ENCODE measurements at places on chromosomes 4 and X.

GRCh38 chr4:153248641-153249198, 44.5 kb downstream of the TRIM2 start:
- DNase-seq, result no peak
- H3K27ac ChIP-seq, result peak overlapping the region; percentile 79
- H3K27me3 ChIP-seq, result no peaks in the 10 kb centered on the region
- H3K4me1 ChIP-seq, result peaks cover 25% of the 10 kb centered on the region

GRCh38 chr4:67522851-67523671, 22.2 kb downstream of the CENPC start:
- peak overlapping the region; percentile 96 for H3K27ac ChIP-seq
- H3K4me3 ChIP-seq, result peak overlapping the region; percentile 62
- H3K27me3 ChIP-seq, result no peaks in the 10 kb centered on the region

GRCh38 chr4:168868044-168868781, 141.8 kb downstream of the CBR4 start:
- no peak for DNase-seq
- no peaks in the 10 kb centered on the region for H3K36me3 ChIP-seq
- peaks cover 21% of the 10 kb centered on the region for H3K4me1 ChIP-seq
- H3K27ac ChIP-seq, result peak overlapping the region; percentile 68
- H3K4me3 ChIP-seq, result no peak overlapping the region

DNA sequence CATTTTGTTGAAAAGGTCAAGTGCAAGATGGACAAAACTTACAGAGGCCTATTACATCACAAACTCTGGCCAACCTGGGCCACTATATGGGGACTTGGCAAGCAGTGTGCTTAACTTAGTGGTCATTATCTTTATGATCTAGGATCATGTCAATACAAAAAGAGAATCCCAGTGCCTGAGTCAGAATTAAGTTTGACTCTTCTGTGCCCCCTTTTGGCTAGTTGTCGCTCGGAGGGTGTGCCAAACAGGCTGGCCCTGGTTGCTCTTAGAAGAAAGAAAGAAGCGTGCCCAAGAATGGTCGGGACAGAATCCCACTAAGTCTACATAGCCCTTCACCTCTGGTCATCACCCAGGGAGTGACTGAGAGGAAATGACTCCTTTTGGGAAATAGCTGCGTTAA, 100.1 kb downstream of the EIF4E start:
- peak; percentile 48 for DNase-seq
- H3K4me3 ChIP-seq, result no peak overlapping the region
- H3K27ac ChIP-seq, result no peak overlapping the region
- no peaks in the 10 kb centered on the region for H3K36me3 ChIP-seq
- peaks cover 4% of the 10 kb centered on the region for H3K4me1 ChIP-seq

- H3K36me3 ChIP-seq, result no peaks in the 10 kb centered on the region
- no peak overlapping the region for H3K27ac ChIP-seq
- DNase-seq, result no peak
- no peaks in the 10 kb centered on the region for H3K4me1 ChIP-seq
These were observed 270.8 kb downstream of the GRIA3 start for GRCh38 chrX:123454712-123455431.

GRCh38 chrX:47248576-47248975, 15.8 kb downstream of the USP11 start:
- no peak overlapping the region for H3K27ac ChIP-seq
- peaks cover 24% of the 10 kb centered on the region for H3K4me1 ChIP-seq
- H3K27me3 ChIP-seq, result peaks cover 35% of the 10 kb centered on the region
- peaks cover 37% of the 10 kb centered on the region for H3K36me3 ChIP-seq
- DNase-seq, result no peak

- no peak overlapping the region for H3K27ac ChIP-seq
- peaks cover 43% of the 10 kb centered on the region for H3K4me1 ChIP-seq
- H3K4me3 ChIP-seq, result no peak overlapping the region
- no peak for DNase-seq
- H3K27me3 ChIP-seq, result peaks cover 80% of the 10 kb centered on the region
- H3K36me3 ChIP-seq, result no peaks in the 10 kb centered on the region
These were observed 58.2 kb upstream of the FAM9C start for GRCh38 chrX:13102636-13103035.

DNA sequence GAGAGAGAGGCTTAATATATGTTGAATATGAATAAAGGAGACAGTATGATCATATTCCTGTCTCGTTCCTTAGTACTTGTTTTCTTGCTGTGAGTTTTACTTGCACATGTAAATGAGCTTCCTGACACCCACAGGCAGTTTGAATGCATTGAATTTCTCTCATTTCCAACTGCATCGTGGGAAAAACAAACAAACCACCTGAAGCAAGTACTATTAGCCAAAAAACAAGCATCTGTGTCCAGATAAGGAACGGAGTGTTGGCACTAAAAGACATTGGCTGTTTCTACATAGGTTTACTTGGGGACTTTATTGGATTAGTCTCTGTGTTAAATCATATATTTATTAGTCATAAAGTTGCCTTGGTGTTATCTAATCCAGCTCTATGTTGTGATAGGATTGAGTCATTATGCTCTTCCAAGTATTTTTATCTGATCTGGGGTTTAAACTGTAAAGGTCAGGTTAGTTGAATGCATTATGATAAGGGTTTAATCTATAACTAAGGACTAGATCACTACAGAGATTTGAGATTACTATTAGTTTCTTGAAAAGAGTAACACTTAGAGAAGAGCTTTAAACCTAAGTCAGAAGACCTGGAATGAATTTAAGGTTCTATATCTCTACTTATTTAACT, 339.0 kb upstream of the SPANXN4 start:
- H3K27ac ChIP-seq, result no peak overlapping the region
- H3K4me1 ChIP-seq, result no peaks in the 10 kb centered on the region
- peaks cover 3% of the 10 kb centered on the region for H3K27me3 ChIP-seq
- no peaks in the 10 kb centered on the region for H3K36me3 ChIP-seq

Data from activated T-cell treated with anti-CD3 and anti-CD28 coated beads, Interleukin-2, amount 50 U/mL, for 24 hours (primary cell).